Activated CD8-positive, alpha-beta T cell treated with anti-CD3 and anti-CD28 coated beads for 36 hours (primary cell): ENCODE measurements at places on chromosomes 1 and 21.

DNA sequence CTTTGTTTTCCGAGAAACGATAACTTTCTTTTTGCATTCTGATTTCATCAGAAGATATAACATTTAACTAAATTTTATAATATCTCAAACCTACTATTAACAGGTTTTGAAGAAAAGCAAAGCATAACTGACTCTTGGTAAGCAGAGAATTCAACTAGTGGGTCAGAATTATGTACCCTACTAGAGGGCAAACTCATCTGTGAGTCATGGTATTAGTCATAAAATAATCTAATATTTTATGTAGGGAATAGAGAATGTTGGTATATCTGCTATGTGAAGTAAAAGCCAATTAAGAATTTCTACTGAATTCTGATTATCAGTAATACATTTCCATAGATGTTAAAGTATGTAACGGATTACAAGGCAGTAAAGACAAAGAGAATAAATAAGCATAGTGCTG is 56.8 kb downstream of the USP1 start:
- no peak for DNase-seq

GRCh38 chr1:67004176-67004575 is 49.8 kb downstream of the SLC35D1 start:
- DNase-seq, result no peak

DNA sequence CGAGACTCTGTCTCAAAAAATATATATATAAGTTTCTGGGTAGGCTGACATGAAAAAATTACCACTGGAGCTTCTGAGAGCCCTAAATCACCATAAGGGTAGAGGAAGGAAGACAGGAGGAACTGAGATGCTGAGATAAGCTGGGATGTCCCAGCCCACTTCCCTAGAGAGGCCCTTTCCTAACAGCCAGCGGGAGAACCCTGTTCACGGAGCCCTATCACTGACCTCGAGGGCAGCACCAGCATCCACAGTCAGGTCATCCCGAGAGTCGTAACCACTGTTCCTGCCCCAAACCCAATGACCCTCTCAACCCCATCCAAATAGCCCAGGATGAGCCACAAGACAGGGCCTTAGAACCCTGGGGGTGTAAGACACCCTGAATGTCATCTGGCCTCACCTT is 77.5 kb downstream of the CD34 start:
- DNase-seq, result no peak

DNA sequence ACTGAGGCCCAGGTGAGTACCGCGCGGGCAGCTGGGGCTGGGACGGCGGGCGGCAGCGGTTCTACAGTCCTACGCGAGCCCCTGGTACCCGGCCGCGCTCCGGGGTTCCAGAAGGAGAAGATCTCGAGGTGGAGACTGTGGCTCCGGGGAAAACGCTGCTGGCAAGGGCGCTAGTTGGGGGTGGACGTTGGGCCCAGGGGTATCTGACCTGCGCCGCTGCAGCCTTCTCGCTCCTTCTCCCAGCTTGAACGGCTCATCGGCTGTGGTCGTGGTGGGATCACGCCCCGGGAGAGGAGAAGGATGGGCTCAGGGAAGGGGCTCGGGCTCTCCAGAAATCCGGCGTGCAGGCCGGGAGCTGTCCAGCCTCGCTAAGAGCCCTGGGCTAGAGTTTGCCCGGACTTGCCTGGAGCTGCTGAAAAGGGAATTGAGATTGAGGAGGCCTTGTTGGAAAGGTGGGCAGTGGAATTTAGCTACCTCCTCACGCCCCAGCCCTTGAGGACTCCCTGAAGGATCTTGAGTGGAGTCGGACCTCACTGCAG is 1.1 kb upstream of the POU3F1 start:
- DNase-seq, result no peak

GRCh38 chr1:94859174-94859573 is 39.0 kb downstream of the SLC44A3 start:
- no peak for DNase-seq

DNA sequence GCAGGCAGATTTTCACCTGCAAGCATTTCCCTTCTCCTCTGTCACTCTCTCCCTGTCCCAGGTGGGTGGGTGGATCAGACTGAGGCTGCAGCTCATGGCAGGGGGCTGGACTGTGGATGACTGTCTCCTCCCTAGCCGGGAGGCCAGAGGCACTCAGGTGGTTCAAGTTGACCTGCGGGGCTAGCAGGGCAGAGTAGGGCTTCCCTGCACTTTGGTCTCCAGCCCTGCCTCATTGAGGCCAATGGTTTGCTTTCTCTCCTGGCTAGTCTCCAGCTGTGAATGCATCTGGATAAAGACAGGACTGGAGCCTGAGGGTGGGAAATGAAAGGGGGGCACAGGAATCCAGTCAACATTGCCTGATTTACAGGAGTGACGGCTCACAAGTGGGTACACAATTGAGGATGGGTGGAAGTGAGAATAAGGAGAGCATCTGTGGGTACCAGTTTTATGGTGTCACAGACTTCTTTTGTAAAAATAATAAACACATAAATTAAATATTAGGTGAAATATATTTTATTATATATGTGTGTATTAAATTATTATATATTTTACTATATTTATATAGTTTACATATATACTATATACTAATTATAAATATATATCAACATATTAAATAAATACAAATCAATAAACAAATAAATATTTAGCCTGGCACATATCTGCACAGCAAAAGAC is 25.6 kb downstream of the RUNX1 start:
- no peak for DNase-seq

DNA sequence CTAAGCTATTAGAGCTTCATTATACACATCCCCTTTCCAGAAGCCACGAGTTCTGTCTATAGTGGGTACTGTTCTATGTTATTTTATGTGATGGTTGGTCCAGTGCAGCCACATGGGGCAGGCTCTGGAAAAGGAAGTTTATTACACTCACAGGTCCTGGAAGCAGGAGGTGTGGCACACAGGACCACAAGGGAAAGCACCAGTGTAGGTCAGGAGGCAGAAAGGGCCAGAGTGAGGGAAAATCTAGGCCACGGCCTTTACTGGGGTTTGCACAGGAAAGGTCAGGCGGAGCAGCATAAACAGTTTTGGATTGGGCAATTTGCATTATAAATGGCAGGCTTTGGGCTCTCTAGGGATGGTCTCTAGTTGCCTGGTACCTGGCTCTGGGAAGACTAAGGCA is 21.8 kb upstream of the CNIH3 start:
- DNase-seq, result no peak

DNA sequence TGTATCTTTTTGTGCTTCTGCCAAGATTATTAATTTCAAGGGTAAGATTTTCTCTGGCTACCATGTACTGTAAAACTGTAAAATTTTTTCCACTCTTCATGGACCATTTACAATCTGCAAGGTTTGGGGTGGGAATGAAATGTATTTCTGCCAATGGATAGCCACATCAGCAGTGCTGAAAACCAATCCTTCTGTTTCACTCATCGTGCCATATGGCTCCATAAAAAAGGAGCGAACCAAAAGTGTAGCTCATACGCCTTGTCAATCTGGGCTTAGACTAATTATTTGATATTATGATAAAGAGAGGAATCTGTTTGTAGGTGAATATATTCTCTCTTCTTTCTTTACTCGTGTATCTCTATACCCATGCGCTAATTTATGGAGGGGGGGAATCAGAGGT is 3.0 kb upstream of the SLC44A5 start:
- no peak for DNase-seq

DNA sequence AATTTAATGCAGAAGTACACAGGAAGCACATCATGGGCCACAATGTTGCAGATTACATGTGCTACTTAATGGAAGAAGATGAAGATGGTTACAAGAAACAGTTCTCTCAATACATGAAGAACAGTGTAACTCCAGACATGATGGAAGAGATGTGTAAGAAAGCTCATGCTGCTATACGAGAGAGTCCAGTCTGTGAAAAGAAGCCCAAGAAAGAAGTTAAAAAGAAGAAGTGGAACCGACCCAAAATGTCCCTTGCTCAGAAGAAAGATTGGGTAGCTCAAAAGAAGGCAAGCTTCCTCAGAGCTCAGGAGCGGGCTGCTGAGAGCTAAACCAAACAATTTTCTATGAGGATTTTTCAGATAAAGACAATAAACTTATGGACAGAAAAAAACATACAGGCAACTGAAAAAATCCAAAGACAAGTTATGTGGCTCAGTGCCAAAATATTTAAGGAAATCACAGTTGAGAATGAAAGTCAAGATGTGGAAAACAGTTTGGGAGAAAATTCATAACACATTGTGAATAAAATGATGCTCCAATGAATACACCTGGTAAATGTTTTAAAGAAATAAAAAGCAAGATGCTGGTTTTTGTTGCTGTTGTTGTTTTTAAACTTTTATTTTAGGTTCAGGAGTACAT is 2.8 kb upstream of the ZNF644 start:
- no peak for DNase-seq

GRCh38 chr1:230578616-230579015 is 63.7 kb upstream of the COG2 start:
- no peak for DNase-seq

GRCh38 chr1:37001703-37002102 is 32.6 kb downstream of the GRIK3 start:
- no peak for DNase-seq

GRCh38 chr21:29991624-29992023 is 51.8 kb upstream of the GRIK1 start:
- DNase-seq, result no peak

- DNase-seq, result no peak
Measured at GRCh38 chr1:212605441-212606394, 2.8 kb upstream of the ATF3 start.

DNA sequence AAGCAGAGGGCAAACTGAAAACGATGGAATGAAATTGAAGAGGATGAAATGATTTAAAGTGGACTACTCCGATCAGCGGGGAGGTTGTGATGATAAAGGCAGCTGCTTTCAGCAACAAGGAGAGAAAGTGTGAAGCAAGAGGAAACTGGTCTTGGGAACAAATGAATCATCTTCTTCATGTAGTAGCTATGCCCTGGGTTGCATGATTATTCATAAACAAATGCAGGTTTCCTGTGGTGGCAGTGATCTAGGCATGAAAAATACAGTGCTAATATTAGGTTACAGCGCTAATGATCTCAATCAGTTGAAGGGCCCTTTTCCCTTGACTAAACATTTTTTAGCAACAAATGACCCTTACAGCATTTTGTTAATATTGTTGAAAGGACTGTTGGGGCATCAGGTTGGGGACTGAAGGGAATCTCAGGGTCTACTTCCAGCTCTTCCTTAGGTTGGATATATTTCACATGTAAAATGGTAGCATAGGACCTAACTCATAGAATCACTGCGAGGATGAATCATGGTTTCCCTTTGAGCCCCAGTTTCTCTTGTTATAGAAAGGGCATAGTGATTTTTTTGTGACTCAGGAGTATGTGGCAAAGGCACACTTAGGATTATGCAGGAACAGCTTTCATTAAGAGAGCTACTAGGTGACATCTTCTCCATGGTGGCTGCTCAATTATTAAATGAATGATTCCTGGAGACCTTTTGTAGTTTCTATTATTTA is 1.9 kb upstream of the ZFYVE9 start:
- DNase-seq, result peak; percentile 53

GRCh38 chr1:25088946-25089345 is 143.4 kb downstream of the SYF2 start:
- no peak for DNase-seq
